ENCODE measurements at places on chromosomes 4 and X.
A peak's percentile ranks its signal among the peaks of the same experiment; 100 is the strongest.

DNA sequence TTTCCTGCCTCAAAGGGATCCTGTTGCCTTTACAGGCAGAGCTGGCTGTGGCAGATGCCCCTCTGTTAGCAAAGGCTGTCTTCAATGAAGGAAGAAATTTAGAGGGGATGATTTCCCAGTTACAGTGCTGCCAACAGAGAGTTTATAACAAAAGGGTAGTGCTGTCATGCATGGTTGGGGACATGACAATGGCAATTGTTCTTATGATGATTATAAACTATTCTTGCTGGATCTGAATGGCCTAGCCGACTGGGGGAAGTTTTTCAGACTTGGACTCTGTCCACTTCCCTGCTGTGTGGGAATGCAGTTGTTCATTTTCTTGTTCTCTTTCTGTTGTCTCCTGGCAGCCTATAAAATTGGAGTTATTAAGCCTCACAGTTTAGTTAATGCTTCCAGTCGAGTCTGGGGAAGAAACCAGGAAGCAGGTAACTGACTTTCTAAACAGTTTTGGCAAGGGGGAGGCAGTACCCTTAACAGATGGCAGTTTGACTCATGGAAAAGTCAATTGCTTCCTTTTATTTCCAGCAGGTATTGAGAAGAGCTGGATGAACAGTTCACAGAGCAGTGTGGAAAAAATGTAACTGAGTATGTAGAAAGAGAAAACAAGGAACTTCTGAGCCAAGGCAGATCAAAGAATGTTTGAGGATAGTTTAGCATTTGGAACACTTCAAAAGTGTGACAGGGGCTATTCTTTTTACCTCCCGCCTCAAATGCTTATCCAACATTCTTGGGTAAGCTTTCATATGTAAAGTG, 582.6 kb downstream of the RAPGEF2 start:
- peak; percentile 37 for DNase-seq

- DNase-seq: peak; percentile 46
Measured at GRCh38 chr4:66246643-66247042, 576.4 kb upstream of the EPHA5 start.

- no peak for DNase-seq
Measured at GRCh38 chrX:56099271-56099670, 132.9 kb upstream of the KLF8 start.

DNA sequence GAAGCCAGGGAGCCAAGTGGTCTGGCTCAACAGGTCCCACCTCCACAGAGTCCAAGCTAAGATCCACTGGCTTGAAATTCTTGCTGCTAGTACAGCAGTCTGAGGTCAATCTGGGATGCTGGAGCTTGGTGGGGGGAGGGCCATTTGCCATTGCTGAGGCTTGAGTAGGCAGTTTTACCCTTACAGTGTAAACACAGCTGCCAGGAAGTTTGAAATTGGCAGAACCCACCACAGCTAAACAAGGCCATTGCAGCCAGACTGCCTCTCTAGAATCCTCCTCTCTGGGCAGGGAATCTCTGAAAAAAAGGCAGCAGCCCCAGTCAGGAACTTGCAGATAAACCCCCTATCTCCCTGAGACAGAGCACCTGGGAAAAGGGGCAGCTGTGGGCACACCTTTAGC, 84.9 kb downstream of the EDA2R start:
- DNase-seq: peak; percentile 4

DNA sequence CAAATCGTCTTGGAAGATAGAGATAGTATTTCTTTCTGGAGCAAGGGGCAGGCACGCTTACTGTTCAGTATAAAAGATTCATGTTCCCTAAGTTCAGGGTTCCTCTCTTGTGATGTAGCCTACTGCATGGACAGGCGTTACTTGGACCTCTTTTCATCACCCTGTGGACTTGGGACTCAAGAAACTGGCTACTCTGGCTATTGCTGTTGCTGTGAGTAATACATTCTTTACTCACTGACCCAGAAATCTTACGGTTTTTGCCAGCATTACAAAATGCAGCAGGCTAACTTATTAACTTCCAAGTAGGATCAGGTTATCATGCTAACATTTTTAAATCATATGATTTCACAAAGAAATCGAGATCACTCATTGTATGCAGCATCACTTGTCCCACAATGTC, 12.8 kb upstream of the GUCY1B1 start:
- DNase-seq: peak; percentile 19

- no peak for DNase-seq
Measured at GRCh38 chrX:13373027-13373426, 53.2 kb upstream of the ATXN3L start.
